Mammary epithelial cell (primary cell): ENCODE measurements at places on chromosomes 11 and 22.

- DNase-seq, result peak; percentile 16
Measured at GRCh38 chr11:81449588-81450156, 1284.0 kb downstream of the FAM181B start.

- peak; percentile 45 for DNase-seq
Measured at GRCh38 chr11:114291842-114292680, 4.1 kb upstream of the NNMT start.

DNA sequence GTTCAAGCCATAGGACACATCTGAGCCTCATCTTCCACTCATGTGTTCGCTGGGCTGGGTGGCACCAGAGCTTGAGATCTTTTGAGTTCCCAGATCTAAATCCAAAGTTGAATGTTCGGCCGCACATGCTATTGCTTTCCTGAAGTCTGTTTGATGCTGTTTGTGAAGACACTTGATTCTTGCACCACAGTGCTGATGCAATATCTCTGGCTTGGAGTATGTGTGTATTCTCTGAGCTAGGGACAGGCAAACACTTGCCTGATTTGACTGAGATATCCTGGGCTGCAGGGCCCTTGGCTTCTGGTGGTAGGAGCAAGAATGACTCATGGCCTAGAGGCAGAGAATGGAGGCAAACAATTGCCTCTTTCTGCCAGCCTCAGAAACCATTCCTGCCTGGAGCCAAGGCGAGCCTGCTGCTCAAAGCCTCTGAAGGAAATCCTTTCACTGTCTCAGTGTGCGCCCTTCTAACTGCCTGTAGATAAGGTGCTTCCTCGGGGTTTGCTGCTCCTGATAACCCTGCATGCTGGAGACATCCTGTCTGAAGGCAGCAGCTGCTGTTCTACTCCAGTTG is 73.0 kb downstream of the CYB5R2 start:
- DNase-seq, result peak; percentile 99

DNA sequence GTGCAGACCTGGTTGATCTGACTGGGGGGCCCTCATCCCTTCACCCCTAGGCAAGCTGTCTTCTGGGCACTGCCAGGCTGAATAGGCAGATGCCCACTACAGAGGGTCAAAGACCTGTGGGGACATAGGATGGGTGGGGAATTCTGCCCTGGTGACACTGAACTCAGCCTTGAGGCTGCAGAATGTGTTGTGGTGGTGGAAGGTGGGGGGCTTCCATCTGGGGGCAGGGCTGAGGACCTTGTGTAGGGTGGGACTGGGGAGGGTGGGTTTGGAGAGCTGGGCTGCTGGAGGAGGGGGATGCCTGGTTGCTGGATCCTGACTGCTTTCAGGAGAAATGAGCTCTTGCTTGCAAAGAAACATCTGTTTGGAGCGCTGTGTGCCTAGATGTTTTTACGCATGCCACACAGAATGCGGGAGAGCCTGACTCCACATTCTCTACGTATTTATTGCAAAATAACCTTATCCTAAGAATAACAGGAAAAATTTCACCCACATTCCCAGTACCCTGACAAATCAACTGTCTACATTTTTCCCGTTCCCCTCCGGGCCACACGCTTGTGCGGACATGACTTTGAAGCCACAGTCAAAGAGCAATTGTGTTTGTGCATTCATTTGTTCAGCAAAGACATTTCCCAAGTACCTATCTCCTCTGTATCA is 18.3 kb downstream of the SMIM38 start:
- peak; percentile 90 for DNase-seq

DNA sequence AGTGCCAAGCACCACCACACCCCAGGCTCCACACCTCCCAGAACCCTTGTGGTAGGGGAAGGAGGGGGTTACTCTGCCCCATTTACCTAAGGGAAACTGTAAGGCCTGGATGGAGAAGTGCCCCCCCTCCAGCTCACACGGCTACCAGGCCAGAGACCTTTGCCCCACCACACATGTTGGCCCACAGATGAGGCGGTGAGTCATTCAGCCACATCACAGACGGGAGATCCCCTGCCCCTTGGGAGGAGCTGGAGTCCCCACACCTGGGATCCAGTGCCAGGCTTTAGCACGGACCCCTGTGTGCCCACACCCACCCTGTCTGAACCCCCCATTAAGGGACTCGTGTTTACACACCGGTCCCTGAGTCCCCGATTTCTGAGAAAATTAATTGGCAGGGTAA is 24.9 kb downstream of the CDKN1C start:
- DNase-seq, result peak; percentile 23

- DNase-seq, result no peak
Measured at GRCh38 chr11:3903207-3903896, 47.9 kb downstream of the STIM1 start.

DNA sequence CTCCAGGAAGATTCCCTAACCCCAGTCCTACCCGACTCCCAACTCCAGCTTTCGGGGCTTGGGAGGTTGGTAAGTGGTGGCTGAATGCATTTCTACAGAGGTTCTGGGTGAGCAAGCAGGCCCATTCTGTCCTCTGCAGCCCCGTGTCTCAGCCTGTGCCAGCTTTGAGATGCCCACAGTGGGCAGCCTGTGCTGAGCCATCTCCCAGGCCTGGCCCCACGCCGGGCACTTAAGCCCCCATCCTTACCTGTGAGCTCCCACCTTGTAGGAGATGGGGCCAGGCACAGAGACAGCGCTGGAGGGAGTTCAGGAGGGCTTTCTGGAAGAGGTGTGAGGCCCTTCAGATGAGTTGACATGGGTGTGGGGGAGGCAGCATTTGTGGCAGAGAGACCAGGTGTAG is 54.5 kb downstream of the ANO1 start:
- no peak for DNase-seq

DNA sequence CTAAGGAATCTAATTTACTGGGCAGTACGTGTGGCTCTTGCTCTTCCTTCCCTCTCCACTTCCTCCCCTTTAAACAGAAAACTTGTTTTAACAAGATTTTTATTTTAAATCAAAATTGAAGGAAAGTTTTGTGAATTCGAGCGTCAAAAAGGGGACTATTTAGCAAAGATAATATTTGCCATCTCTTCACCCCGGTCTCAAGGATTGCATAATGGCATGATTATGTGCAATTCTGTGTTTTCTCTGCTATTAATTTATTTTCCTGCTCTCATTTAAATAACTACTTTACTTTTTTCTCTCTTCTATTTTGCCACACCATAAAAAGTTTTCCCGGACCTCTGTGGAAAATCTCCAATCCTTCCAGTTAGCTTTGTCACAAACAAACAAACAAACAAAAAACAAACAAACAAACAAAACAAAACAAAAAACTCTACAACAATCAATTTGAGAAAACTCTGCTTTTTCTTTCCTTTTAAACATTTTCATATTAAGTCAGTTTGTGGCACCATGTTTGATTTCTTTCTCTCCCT is 10.2 kb upstream of the PAX6 start:
- no peak for DNase-seq

- DNase-seq, result no peak
Measured at GRCh38 chr11:76194872-76195668, 11.2 kb downstream of the WNT11 start.

GRCh38 chr11:106461148-106461691 is 383.8 kb downstream of the AASDHPPT start:
- DNase-seq, result no peak

- DNase-seq, result peak; percentile 50
Measured at GRCh38 chr22:19060356-19061009, 61.7 kb downstream of the DGCR2 start.

GRCh38 chr11:10305262-10305963 is 540 bp downstream of the ADM start:
- DNase-seq, result peak; percentile 56
